Gastroesophageal sphincter (tissue), 4 donors: ENCODE measurements at places on chromosomes 4 and X.
A peak's percentile ranks its signal among the peaks of the same experiment; 100 is the strongest.

- ATAC-seq = no peak
- H3K4me3 ChIP-seq = peak overlapping the region; percentile 63
- no peaks in the 10 kb centered on the region for H3K4me1 ChIP-seq
Observed at GRCh38 chrX:75155447-75155826, 646 bp downstream of the ABCB7 start.

DNA sequence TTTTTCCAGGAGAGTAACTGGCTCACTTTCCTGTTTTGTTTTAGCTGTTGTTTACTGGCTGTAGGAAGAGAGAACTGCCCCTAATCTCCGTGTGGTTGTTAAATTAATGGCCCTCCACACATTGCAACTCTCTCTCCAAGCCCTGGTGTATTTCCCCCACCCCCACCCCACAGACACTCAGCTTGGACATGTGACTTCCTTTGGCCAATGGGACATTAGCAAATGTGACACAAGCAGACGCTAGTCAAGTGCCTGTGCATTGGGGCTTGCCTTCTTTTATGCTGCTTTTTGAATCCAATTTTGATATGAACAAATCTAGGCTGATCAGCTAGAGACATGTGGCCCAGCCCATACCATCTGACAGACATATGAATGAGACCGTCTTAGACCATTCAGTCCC is 59.6 kb upstream of the TAB3 start:
- ATAC-seq = no peak
- H3K4me3 ChIP-seq = no peak overlapping the region
- H3K36me3 ChIP-seq = no peaks in the 10 kb centered on the region
- H3K27ac ChIP-seq = no peak overlapping the region

GRCh38 chr4:109614466-109614865 is 54.4 kb downstream of the MCUB start:
- ATAC-seq = no peak
- no peaks in the 10 kb centered on the region for H3K27me3 ChIP-seq
- no peak overlapping the region for H3K4me3 ChIP-seq
- no peak overlapping the region for H3K27ac ChIP-seq

DNA sequence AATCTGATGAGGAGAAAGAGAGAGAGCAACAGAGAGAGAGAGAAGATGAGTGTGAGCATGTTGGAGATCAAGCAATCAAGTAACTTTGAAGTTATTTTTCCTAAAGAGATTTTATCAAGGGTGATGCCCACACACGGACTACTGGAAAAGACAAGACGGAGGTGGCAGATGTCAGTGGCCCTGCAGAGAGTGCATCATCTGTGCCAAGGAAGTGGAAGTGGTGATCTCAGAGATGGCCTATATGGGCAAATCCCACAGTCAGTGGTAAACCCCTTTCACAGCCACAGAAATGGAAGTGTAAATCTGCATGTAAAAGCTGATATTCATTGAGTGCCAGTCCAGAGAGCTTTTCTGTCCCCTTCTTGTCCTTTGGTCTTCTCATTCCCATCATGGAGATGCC is 577.2 kb upstream of the AADAT start:
- H3K36me3 ChIP-seq = no peaks in the 10 kb centered on the region
- no peaks in the 10 kb centered on the region for H3K4me1 ChIP-seq
- no peaks in the 10 kb centered on the region for H3K27me3 ChIP-seq
- no peak overlapping the region for H3K4me3 ChIP-seq
